NB4 (cell line): ENCODE measurements at places on chromosomes 1 and 21.

DNA sequence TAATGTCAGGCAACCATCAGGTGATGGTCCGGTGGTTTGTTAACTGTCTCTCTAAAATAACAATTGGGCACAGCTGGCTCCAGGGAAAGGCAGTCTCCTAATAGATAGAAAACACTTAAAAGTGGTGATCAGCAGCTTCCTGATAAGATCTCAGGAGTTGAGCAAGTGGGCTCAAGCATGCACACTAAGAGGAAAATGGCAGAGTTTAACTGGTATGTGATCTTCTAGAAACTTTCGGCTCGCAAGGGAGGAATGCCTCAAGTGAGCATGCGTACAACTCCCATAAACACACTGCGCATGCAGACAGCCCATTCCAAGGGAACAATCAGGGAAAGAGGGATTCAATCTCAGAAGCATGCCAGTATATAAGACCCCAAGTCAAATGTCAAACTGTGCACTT lies 52.2 kb upstream of the VTCN1 start:
- DNase-seq = no peak

GRCh38 chr1:167669209-167670124 lies 39.4 kb downstream of the RCSD1 start:
- DNase-seq = no peak

- DNase-seq = no peak
These were observed 30.2 kb downstream of the GRIK1 start for GRCh38 chr21:29909571-29909970.

DNA sequence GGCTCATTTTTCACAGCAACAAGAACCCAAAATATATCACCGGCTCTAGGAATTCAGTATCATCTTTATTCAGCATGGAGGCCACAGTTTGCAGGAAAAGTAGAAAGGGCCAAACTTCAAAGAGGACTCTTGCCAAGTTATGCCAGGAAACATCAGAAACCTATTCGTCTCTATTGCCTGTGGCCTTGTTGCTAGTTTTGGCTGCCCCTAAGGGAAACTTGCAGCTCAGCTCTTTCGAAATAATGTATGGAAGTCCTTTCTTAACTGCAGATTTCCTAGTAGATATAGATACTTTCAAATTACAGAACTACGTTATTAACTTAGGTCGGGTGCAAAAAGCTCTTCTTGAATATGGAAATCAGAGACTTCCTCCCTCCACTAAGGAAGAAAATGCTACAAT lies 4.2 kb upstream of the NENF start:
- no peak for DNase-seq

GRCh38 chr1:212959266-212960220 lies 9.2 kb downstream of the VASH2 start:
- peak; percentile 21 for DNase-seq

DNA sequence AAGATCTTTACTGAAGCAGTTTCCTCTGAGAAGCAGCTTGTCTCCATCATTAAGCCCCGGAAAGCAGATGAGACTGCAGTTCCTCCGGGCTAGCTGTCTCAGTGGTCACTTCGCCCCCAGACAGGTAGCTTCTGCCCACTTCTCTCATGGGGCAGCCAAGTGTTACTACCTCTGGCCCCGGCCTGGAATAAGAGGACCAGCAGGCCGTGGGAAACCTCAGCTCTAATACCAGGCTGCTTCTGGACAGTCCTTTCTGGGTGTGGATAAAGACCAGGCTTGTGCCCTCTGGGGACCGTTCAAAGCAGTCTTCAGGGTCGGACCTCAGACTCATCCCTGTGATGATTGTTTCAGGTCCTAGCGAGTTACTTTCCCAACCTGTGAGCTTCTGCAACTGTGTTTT lies 54.8 kb downstream of the RUNX3 start:
- DNase-seq = no peak

- no peak for DNase-seq
These were observed 220.6 kb downstream of the RGS7 start for GRCh38 chr1:241136389-241136788.

DNA sequence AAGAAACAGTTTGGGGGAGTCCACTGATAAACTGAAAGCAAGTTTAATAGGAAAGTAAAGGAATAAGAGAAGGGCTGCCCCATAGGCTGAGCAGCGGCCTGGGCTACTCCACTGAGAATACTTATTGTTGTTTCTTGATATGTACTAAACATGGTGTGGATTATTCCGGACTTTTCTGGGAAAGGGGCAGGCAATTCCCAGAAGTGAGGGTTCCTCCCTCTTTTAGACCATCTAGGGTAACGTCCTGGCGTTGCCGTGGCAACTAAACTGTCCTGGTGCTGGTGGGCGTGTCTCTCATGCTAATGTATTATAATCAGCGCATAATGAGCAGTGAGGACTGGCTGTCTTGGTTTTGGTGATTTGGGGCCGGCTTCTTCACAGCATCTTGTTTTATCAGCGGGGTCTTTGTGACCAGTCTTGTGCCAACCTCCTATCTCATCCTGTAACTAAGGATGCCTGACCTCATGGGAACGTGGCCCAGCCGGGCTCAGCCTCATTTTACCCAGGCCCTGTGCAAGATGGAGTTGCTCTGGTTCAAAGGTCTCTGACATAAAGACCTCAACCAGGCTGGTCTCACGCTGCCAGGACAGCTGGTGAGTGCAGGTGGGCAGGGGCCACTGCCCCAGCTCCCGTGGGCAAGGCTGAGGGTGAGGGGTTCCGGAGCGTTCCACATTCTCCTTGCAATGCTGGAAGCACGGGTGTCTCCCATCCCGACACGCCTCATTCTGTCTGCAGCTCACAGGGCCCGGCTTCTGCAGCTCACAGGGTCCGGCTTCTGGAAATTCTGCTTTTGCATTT lies 19.6 kb upstream of the C1orf159 start:
- DNase-seq = no peak

DNA sequence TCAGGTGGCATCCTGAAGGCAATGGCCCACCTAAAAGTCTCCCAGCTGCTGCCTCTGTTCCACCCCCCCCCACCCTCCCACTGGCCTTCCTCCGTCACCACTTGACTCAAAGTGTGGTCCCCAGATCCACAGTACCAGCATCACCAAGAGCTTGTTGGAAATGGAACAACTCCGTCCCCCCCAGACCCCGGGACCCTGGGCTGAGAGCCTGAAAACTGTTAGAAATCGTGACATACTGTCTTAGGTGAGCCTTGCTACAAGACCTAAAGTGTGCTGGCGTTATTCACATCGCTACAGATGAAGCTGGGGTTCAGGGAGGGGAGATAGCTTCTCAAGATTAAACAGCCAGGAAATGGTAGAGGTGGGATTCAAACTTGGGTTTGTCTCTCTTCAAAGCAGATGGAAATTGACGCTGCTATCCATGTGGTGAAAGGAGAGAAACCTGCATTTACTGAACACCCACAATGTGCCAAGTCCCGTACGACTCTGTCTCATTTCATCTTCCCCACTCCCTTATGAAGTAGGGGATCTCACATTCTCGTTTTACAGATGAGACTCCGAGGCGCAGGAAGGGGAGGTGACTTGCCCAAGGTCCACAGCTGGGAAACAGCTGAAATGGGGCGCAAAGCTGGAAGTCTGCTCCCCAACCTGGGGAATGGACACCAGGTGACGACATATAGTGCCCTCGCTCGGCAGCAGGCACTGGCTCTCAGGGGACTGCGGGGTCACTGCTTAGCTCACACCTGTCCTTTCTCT lies 52.8 kb upstream of the IFFO2 start:
- DNase-seq = no peak

DNA sequence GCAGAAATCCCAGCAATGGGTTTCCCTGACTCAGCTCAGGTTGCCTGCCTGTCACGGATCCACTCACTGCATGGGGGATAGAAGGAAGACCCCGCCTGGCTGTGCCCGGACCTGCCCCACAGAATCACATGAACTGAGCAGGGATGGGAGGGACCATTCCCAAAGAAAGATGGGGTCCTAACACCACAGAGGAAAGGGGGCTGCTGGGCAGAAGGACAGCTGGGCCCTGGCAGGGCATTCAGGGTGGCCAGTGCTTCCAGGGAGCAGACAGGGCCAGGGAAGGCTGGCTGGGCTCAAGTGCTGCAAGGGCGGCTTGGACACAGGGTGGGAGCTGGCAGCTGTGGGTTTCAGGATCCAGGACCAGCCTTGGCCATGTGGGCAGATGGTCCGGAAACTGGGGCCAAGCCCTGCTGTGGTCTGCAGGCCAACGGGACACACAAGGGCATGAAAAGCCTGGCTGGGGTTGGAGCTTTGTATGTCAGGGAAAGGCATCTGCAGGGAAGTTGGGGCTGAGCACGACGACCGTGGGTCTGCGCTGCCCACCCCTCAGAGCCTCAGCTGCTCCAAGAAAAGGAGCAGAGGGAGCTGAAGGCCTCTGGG lies 723.9 kb downstream of the PTPRU start:
- no peak for DNase-seq

GRCh38 chr1:184860985-184861754 lies 106.5 kb upstream of the EDEM3 start:
- no peak for DNase-seq

DNA sequence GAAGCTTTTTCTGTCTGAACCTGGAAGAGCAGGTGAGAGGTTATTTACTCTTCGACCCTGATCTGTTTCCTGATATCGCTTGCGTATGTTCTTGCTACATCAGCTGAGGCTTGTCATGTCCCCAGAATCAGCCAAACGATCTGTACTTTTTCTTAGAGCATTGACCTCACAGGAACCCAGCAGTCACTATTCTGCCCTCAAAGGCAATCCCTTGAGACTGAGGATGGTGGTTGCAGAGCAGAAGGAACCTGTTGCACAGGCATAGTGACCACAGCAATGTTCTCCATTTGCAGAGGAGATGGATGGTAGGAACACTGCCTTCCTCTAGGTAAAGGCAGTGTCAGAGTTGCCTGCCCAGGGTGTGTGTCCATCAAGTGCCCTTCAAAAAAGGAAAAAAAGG lies 11.3 kb upstream of the LACTBL1 start:
- DNase-seq = peak; percentile 91

GRCh38 chr1:83928396-83928795 lies 70.5 kb downstream of the TTLL7 start:
- no peak for DNase-seq
